ENCODE measurements at places on chromosomes 16 and 17.

DNA sequence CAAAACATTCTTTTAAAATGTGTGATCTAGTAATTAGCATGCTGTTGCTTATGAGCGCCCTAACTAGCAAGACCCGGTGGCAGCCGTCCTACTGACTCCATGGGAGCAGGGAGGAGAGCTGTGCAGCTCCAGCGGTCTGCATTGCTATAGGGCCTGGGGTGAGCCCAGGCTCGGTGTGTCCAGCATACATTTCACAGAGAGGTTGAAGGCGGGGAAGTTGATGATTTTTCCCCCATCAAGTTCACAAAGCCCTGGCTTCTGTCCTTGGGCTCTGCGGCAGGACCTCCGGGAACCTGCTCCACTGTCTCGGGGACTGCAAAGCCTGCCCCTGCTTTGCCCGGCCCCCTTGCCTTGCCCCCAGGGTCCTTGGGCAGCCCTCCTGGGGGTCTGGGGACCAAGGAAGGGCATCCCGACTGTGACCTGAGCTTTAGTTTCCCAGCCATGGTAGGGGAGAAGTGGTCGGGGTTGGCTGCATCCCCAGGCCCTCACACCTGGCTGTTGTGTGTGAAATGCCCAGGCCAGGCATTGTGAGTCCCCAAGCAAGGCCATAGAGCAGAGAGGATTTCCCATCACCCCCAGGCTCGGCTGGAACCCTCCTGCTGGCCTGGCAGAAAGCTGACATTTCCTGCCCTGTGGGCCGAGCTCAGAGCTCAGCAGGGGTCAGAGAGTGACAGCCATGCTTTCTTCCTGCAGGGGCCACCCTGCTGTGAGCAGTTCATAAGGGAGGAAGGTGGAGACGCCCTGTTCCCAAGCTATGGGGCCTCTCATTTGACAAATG, 24.8 kb downstream of the KCNJ12 start:
- H3K27me3 ChIP-seq = no peaks in the 10 kb centered on the region
- H3K36me3 ChIP-seq = no peaks in the 10 kb centered on the region
- H3K4me1 ChIP-seq = no peaks in the 10 kb centered on the region

GRCh38 chr17:42103221-42103954, 5.1 kb upstream of the ZNF385C start:
- H3K27ac ChIP-seq = no peak overlapping the region
- no peaks in the 10 kb centered on the region for H3K27me3 ChIP-seq
- no peak overlapping the region for H3K4me3 ChIP-seq
- no peak for DNase-seq

DNA sequence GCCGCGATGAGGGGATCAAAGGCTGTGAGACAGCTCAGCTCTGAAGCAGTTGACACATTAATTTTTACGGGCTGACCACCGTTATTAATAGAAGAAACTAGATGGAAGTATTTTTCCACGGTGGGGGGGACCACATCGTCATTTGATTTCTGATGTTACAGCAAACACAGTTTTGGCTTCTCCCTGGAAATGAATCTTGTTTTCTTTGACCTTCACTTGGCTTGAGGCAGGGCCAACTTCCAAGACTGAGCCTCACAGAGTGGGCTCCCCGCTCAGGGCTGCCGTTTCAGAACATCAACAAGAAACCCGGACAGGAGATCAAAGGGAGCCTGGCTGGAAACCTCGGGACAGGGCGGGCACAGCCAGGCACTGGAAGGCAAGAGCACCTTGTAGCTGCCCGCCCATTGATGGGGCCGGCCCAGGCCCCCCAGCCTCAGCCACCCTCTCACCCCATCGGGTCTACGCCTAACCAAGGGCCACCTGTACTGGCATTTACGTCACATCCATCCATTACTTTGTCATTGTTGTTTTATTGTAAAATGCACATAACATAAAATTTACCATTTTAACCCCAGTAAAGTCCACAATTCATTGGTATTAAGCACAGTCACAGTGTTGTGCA, 124.6 kb downstream of the C16orf95 start:
- no peaks in the 10 kb centered on the region for H3K36me3 ChIP-seq
- no peaks in the 10 kb centered on the region for H3K4me1 ChIP-seq
- no peak overlapping the region for H3K4me3 ChIP-seq
- no peak for DNase-seq
- no peak overlapping the region for H3K27ac ChIP-seq

- no peaks in the 10 kb centered on the region for H3K27me3 ChIP-seq
- no peak overlapping the region for H3K27ac ChIP-seq
- H3K4me3 ChIP-seq = no peak overlapping the region
- no peak for DNase-seq
- no peaks in the 10 kb centered on the region for H3K36me3 ChIP-seq
- H3K4me1 ChIP-seq = no peaks in the 10 kb centered on the region
Observed at GRCh38 chr17:33342025-33342424, 48.9 kb upstream of the ASIC2 start.

DNA sequence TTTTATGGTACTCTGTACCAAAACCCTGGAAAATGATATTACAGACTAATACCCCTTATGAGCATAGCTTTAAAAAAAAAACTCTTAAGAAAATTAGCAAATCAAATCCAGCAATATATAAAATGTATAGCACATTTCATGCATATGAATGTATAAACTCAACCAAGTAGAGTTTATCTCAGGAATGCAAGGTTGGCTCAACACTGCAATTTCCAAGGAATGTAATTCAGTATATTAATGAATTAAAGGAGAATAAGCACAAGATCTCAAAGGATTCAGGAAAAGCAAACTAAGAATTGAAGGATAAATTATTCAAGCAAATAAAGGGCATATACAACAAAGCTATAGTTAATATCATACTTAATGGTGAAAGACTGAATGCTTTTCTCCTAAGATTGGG, 61.9 kb upstream of the RPL38 start:
- H3K4me1 ChIP-seq = no peaks in the 10 kb centered on the region
- no peaks in the 10 kb centered on the region for H3K36me3 ChIP-seq
- H3K27me3 ChIP-seq = no peaks in the 10 kb centered on the region
- no peak overlapping the region for H3K27ac ChIP-seq
- no peak for DNase-seq

DNA sequence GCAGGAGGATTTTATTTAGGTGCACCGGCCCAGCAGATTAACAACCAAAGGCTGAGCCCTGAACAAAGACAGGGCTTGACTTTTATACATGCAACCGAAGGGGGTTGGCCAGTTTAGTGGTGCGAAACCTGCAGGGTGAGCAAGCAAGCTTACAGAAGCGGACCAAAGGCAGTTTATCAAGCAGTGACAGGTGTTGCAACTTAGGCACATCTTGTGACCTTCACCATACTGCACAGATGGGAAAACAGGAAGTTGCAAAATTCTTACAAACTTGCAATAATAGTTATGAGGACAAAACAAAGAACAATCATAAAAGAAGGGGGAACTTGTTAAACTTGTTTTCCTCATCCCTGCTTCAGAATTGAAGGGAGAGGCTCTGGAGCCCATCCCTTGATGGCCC, 1265.1 kb downstream of the CDH8 start:
- no peaks in the 10 kb centered on the region for H3K36me3 ChIP-seq
- H3K27me3 ChIP-seq = no peaks in the 10 kb centered on the region
- no peak overlapping the region for H3K27ac ChIP-seq
- DNase-seq = no peak
- no peak overlapping the region for H3K4me3 ChIP-seq

GRCh38 chr16:85883813-85884212, 15.1 kb upstream of the IRF8 start:
- no peaks in the 10 kb centered on the region for H3K36me3 ChIP-seq
- H3K4me1 ChIP-seq = no peaks in the 10 kb centered on the region
- no peak overlapping the region for H3K4me3 ChIP-seq
- no peaks in the 10 kb centered on the region for H3K27me3 ChIP-seq

DNA sequence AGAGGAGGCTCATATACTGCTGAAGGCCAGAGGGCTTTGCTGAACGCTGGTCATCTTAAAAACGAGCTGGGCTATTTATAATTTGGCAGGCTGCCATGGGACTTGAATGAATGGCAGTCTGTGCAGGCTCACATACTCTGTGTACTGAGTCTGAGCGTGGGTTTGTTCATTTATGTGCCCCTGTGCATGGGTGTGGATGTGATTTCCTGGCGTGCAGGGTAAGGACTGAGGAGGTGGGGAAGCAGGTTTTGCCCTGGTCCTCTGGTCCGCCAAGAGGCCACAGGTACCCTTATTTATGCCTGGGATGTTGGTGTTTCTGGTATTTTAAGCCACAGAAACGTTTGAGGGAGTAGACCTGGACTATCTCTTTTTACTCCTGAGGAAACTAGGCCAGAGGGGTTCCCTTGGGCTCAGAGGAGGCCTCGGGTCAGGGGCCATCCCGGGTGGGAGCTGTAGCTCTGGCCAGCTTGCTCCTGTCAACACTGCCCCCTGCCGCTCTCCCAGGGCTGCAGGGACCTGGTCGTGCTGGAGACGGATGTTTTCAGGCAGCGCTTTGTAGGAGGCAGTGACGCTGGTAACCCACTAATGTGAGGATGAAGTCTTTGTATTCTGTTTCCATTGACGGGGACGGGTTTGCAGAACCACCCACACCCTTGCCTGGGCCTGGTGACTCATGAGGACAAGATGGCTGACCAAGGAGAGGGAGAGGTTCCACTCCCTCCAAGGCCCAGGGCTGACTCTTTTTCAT, 184.4 kb downstream of the MSI2 start:
- H3K4me1 ChIP-seq = no peaks in the 10 kb centered on the region
- no peak overlapping the region for H3K4me3 ChIP-seq
- H3K27ac ChIP-seq = no peak overlapping the region
- no peaks in the 10 kb centered on the region for H3K36me3 ChIP-seq

DNA sequence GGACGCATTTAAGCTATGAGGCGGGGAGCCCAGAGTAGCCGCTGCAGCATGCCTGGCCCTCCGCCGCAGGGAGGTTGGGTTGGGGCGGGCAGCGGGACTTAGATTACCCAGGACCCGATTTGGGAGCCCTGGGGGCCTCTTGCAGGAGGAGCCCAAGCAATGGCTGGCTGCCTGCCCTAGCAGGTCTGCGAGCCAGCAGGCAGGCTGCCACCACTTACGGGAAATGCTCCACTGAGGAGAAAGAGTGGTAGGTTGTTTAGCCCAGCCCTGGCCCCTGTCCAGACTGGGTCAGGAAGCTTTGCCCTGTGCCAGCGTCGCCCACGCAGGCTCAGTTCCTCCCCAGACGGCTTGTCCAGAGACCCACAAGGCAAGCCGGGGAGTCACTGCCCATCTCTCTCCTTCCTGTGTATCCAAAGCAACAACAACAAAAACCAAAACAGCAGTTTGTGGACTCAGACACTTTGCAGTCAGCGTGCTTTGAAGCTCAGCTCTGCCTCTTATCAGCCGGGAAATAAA, 10.3 kb upstream of the TVP23A start:
- H3K27me3 ChIP-seq = no peaks in the 10 kb centered on the region
- DNase-seq = peak; percentile 94
- peaks cover 33% of the 10 kb centered on the region for H3K4me1 ChIP-seq
- H3K4me3 ChIP-seq = no peak overlapping the region
- H3K27ac ChIP-seq = peak overlapping the region; percentile 41
- no peaks in the 10 kb centered on the region for H3K36me3 ChIP-seq

DNA sequence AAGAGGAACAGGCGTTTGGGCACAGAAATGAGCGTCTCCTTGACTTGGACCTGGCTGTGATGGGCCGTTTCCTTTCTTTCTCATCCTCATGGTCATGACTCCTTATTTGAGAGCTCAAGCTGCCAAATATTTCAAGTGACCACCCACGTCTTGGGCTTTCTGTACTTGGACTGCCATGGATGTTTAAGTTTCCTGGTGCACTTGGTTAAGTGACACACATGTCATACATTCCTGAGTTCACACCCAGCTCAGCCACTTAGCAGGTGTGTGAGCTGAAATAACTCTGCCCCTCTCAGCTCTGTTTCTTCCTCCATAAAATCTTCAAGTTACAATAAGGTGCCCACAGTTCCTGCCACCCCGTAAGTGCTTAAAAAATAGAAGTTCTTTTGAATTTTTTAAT, 114.5 kb downstream of the CLEC16A start:
- DNase-seq = no peak
- H3K36me3 ChIP-seq = no peaks in the 10 kb centered on the region
- H3K4me1 ChIP-seq = peaks cover 11% of the 10 kb centered on the region

DNA sequence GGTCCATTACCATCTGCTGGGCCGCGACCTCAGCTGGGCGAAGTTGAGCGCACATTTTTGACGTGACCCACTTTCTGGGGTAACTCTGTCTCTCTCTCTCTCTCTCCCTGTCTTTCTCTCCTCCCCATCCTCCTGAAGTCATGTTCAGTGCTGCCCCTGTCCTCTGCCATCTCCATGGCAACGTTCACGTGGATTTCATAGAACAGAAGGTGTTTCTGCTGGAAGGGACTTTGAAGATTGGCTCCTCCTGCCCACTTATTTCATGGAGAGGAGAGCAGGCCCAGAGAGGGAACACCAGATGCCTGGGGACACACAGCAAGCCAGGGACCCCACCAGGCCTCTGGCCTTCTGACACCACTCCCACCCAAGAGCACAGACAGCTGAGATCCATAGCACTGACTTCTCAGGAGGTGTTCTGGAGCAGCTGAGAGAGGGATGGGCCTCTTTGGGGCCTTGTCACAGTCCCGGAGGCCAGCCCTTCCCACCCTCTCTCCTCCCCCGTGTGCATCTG, 4.2 kb upstream of the CCNF start:
- H3K4me3 ChIP-seq = no peak overlapping the region
- DNase-seq = no peak
- no peaks in the 10 kb centered on the region for H3K36me3 ChIP-seq
- H3K27me3 ChIP-seq = no peaks in the 10 kb centered on the region
- H3K27ac ChIP-seq = no peak overlapping the region

DNA sequence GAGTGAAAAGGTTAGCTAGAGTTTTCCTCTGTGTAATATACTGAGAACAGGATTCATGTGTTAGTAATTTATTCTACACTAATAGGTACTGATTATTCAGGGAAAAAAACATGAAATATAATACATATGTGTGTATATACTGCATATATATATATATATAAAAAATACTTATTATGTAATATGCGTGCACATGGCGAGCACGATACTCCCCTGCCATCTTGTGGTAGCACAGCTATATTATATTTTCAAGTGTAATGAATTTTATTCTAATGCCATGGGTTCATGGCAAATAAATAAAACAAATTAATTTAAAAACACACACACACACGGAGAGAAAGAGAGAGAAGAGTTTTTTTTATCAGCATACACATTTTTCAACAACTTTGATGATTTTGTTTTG, 460.6 kb downstream of the KCNJ2 start:
- no peak overlapping the region for H3K4me3 ChIP-seq
- DNase-seq = no peak
- H3K4me1 ChIP-seq = no peaks in the 10 kb centered on the region
- no peaks in the 10 kb centered on the region for H3K36me3 ChIP-seq
- no peak overlapping the region for H3K27ac ChIP-seq

GRCh38 chr16:83744441-83744981, 63.3 kb upstream of the HSBP1 start:
- H3K27me3 ChIP-seq = no peaks in the 10 kb centered on the region
- no peaks in the 10 kb centered on the region for H3K36me3 ChIP-seq
- H3K4me1 ChIP-seq = no peaks in the 10 kb centered on the region
- H3K27ac ChIP-seq = no peak overlapping the region
- peak; percentile 48 for DNase-seq

- H3K36me3 ChIP-seq = no peaks in the 10 kb centered on the region
- DNase-seq = peak; percentile 79
- H3K4me1 ChIP-seq = peaks cover 35% of the 10 kb centered on the region
- peak overlapping the region; percentile 92 for H3K27ac ChIP-seq
- H3K4me3 ChIP-seq = peak overlapping the region; percentile 95
Observed at GRCh38 chr16:75265911-75266701, 14.7 kb upstream of the BCAR1 start.

Data from right lobe of liver (tissue), 6 donors.